ENCODE measurements at places on chromosomes 13 and 19.
A peak's percentile ranks its signal among the peaks of the same experiment; 100 is the strongest.

DNA sequence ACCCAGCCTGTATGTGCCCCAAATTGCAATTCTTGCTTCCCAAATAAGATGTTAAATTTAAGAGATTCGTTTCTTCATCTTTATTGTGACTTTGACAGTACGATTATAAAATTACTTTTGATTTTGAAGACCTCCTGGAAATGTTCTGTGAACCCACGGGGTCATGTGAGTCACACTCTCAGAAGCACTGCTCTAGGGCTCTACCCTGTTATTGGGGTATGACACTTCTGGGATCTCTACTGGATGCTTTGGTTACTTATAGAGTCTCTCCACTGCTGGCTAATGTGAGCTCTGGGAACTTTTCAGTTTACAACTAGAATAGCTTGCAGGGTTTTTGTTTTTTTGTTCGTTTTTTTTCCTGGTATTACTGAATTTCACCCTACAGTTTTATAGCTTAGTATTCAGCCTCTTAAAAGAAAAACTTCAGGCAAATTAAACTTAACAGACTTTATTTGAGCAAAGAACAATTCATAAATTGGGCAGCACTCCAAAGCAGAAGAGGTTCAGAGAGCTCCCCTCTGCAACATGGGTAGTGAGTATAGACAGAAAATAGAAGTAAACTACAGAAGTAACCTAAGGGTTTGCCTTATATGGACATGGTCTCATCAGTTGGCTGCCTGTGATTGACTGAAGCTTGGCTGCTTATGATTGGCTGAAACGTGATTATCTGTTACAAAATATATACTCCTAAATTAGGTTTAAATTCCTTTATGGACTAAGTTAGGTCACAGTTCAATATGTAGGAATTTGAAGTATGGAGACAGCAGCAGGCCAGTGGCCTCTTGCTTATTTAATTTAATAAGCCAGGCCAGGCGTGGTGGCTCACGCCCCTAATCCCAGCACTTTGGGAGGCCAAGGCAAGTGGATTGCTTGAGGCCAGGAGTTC lies 28.5 kb upstream of the PSPC1 start:
- DNase-seq: no peak

GRCh38 chr13:51125495-51126226 lies 14.6 kb upstream of the C13orf42 start:
- peak; percentile 18 for DNase-seq

- peak; percentile 77 for DNase-seq
These were observed 61.4 kb upstream of the NFIC start for GRCh38 chr19:3304871-3305423.

DNA sequence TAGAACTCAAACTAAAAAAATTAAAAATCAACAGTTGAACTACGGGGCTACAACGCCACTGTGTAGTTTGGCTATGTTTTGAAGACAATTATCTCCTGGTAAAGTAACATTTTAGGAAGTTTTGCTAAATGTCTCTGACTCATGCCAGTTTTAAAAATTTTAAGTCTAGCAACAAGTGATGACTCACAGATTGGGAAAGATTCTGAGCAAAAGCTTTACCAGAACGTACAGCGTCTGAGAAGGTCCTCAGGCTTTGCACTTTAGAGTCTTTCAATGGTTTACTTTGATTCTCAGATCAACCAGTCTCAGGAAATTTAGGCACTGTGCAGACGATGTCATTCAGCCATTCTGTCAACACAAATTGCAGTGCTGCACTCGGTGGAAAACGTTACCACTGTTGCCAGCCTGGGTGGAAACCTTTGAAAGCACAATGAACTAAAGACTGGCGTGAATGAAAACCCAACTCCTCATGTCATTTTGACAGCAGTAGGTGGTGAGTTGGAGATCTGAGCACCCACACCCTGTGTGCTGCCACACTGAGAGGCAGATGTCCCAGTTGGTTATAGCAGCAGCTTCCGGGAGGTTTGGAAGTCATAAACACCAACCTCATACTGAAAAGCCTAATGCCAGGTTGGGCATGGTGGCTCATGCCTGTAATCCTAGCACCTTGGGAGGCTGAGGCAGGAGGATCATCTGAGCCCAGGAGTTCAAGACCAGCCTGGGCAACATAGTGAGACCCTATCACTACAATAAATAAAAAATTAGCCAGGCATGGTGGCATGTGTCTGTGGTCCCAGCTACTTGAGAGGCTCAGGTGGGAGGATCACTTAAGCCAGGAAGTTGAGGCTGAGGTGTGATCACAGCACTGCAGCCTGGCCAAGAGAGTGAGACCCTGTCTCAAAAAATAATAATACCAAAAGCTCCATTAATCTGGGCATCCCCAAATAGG lies 6.3 kb upstream of the WTIP start:
- no peak for DNase-seq

GRCh38 chr19:46115396-46116106 lies 8.9 kb downstream of the IGFL3 start:
- no peak for DNase-seq

GRCh38 chr13:100580045-100580444 lies 8.5 kb downstream of the GGACT start:
- no peak for DNase-seq

GRCh38 chr13:30656178-30656577 lies 38.5 kb downstream of the USPL1 start:
- no peak for DNase-seq

DNA sequence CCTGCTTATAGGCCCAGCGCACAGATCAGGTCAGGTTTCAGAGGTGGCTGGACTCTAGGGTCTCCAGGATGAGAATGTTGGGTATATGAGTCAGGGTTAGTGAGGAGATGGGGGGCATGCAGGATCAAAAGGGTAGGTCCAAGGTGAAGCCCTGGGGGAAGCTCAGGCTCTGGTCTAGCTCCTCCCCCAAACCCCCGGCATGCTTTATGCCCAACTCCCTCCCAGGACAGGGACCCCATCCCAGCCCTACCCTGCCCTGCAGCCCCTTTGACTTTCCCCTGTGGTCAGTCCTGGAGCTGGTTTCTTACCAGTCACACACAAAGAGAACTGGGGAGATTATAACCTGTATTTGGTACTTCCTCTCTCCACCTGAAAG lies 9.8 kb upstream of the CEACAM18 start:
- DNase-seq: no peak

GRCh38 chr13:109363431-109363830 lies 423.0 kb downstream of the IRS2 start:
- DNase-seq: no peak

GRCh38 chr19:43470288-43470687 lies 4.9 kb upstream of the LYPD3 start:
- DNase-seq: no peak

GRCh38 chr13:27374650-27375049 lies 49.8 kb upstream of the GTF3A start:
- peak; percentile 71 for DNase-seq

- DNase-seq: no peak
These were observed 15.2 kb upstream of the N4BP2L1 start for GRCh38 chr13:32443111-32443510.

- DNase-seq: no peak
These were observed 1.7 kb downstream of the YJEFN3 start for GRCh38 chr19:19530423-19530804.

GRCh38 chr13:41386211-41386610 lies 71.1 kb upstream of the RGCC start:
- DNase-seq: no peak

GRCh38 chr13:90321281-90321931 lies 1026.1 kb upstream of the MIR17HG start:
- no peak for DNase-seq

DNA sequence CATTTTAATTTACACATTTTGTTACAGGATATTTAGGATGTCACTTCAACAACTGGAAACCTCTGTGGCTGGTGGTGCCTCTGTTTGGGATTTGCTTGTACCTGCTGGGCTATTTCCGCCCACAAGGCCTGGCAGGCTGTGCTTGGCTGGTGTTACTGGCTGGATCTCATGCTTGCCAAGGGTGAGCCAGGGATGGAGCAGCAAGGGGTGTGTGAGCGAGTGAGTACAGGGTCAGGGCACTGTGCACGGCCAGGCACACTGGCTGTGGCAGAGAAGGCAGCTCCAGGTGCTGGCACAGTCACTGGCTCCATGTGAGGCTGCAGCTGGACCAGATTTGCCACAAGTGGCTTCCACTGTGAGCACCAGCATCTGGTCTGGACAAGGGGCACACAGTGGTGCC lies 1254.8 kb downstream of the SLITRK5 start:
- DNase-seq: no peak

DNA sequence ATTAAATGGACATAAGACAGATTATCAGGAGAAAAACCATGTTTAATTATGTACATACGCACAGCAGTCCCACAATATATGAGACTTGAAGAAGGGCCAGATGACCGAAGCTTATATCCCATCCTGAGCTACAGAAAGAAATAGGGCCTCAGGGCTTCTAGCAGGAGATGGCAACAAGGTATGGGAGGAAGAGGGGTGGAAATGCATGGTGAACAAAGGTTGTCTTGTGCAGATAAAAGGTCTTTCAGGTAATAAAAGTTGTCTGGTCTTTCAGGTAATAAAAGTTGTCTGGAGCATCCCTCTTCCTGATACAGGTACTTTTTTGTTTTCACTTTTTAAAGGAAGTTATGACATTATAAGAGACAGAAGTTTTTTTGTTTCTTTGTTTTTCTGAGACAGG lies 15.4 kb upstream of the GTF3A start:
- DNase-seq: no peak

GRCh38 chr19:35040826-35041547 lies 534 bp upstream of the HPN start:
- DNase-seq: no peak

DNA sequence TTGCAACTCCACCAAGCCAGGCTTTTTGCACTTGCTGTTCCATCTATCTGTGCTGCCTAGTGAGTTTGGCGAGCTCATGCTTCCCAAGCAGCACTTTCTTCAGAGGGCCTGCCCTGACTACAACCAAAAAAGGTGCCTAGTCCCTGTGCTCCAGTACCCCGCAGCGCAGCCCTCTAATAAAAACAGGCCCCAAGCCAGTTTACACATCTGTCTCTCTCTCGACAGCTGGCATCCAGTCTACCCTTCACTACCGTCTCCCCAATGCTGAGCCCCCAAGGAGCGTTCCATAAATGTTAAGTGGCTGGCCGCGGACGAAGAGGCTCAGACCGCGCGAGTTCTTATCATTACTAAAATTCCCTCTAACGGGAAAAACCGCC lies 512 bp downstream of the MED4 start:
- no peak for DNase-seq

DNA sequence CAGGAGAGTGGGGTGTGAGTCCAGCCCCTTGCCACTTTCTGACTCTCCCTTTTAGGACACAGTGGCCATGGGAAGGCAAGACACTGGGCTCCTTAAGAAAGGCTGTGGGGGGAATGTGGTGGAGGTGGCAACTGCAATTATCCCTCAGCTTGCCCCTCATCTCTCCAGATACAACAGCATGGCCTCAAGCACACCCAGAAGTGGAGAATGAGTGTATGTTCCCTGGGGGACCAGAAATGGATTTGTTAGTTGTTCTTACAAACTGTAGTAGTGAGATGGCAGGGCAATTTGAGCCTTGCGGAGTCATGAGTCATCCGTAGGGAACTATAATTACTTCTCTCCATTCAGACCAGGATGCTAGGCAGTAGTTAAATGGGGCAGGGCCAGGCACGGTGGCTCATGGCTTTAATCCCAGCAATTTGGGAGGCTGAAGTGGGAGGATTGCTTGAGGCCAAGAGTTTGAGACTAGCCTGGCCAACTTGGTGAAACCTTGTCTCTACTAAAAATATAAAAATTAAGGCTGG lies 25.6 kb upstream of the CXCL17 start:
- no peak for DNase-seq

- no peak for DNase-seq
These were observed 736.3 kb upstream of the KLHL1 start for GRCh38 chr13:70844391-70845108.

GRCh38 chr19:31105761-31106160 lies 243.5 kb downstream of the TSHZ3 start:
- no peak for DNase-seq

DNA sequence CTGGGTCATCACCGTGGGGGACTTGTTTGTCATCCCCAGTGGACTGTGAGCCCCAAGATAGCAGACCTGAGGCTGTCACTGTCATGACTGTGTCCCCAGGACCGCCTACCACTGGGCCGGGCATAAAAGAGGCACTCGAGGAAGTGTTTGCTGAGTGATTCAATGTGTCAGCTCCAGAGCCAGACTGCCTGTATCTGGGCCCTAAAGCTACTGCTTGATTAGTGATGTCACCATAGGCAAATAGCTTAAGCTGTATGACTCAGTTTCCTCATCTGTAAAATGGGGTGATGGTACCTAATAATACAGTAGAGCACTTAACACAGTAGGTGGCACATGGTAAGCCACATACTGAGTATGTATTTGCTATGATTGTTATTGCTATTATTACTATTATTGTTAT lies 11.2 kb upstream of the CEACAM19 start:
- no peak for DNase-seq

DNA sequence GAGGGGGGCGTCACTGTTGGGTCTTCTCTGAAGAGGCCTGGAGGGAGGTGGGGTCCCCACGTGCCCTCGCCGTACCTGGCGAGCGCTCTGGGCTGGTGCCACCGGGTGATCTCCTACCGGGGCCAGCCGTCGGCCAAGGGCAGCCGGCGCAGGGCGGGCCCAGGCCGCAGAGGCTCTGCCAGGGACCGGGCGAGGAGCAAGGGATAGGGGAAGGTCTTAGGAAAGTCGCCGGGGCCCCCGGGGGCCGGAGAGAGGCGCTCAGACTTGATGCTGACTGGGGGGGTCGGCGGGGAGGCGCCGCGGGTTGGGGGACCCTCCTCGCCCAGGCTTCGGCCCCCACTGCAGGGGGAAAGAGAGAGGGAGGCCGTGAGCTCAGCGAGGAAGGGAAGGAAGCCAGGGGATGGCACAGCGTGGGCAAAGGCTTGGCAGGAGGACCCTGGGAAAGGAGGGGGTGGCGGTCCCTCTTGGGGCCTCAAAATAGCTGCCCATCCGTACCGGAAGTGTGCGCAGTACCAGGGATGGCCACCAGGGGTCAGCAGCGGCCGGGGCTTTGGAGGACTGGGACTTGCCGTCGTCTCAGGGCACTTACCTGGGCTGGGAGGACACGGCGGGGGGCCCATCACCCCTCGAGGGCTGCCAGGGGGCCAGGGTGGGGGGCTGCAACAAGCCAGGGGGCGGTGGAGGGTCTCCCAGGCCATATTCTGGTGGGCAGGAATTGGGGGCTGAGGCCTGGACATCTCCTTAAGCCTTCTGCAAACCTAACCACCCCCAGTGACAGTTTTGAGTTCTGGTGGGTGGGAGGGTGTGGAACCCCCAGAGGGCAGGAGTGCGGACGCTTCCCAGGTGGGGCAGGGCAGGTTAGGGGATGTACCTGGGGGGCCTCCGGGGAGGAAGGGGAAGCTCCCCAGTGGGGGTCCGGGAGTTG lies 7.7 kb upstream of the TMEM161A start:
- peak; percentile 67 for DNase-seq
